ENCODE measurements at places on chromosomes 6 and 20.

DNA sequence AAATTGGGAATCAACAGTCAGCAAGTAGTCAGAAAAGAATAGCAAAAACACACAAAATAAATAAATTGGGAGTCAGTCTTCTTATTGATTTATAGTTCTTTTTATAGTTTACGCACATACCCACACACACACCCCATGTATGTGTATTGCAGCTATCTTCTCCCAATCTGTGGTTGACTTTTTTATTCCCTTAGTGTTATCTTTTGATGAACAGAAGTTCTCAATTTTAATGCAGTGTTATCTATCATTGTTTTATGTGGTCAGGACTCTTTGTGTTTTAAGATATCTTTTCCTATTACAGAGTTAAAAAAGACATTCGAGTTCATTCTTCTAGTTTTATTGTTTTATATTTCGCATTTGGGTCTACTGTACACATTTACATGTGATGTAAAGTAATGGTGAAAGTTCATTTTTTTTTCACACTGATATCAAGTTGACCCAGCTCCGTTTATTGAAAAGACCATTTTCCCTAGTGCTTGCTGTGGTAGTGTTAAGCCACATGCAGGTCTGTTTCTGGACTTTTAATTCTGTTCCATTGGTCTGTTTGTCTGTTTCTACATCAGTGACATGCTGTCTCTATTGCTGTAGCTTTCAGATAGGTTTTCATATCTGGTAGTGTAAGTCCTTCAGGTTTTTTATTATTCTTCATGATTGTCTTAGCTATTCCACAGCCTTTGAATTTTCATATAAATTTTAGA, 78.4 kb downstream of the ZFAND3 start:
- DNase-seq: no peak

- no peak for DNase-seq
Observed at GRCh38 chr6:55395871-55396270, 68.6 kb downstream of the GFRAL start.

DNA sequence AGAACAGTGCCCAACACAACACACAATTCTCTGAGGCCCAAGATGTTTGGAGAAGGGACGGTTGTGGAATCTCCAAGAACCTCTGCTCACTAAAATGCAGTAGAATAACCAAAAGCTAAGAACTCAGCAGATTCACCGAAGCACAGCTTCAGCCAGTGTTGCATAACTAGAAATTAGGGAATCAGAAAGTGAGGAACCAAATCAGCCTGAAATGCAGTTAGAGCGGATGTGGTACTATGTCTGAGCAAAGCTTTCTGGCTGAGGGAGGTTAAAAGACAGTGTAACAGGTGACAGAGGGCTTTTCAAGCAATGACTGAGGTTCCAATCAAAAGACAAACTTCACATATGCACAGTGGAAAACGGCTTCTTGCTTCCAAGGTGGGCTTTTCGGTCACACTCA, 197.9 kb upstream of the KCNK16 start:
- no peak for DNase-seq

DNA sequence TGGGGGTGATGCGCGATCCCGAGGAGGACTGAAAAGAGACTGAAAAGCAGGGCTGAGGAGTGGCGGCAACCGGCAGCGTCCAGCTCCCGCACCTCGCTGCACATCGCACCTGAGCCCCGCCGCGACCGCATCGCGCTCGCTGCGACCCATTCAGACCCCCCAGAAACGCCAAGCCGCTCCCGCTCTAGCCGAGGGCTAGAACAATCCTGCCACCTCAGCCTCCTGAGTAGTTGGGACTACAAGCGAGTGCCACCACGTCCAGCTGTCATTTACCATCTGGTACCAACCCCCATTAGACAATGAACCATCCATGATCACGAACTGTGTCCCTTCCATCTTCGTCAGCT, 33.2 kb downstream of the HLA-A start:
- no peak for DNase-seq

DNA sequence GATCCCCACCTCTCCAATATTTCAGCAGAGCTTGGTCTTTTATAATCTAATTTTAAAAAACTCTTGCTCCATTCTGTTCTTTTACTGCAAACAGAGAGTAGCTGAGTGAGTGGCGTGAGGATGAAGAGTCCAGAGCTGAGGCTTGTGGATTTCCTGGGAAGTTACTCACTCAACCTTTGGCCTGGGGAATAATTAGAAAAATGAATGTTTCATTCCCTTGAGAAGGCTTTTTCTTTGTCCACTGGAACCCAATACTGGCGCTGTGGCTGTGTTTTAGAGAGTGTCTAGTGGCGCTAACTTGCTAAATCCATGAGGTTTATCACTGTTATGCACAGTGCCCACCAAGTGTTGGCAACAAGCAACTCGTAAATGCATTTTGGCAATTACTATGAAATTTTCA, 251.5 kb downstream of the HIVEP2 start:
- DNase-seq: no peak

GRCh38 chr6:138225953-138226352, 7.7 kb upstream of the PBOV1 start:
- DNase-seq: no peak

- DNase-seq: no peak
Observed at GRCh38 chr6:54419885-54420284, 111.6 kb downstream of the TINAG start.

DNA sequence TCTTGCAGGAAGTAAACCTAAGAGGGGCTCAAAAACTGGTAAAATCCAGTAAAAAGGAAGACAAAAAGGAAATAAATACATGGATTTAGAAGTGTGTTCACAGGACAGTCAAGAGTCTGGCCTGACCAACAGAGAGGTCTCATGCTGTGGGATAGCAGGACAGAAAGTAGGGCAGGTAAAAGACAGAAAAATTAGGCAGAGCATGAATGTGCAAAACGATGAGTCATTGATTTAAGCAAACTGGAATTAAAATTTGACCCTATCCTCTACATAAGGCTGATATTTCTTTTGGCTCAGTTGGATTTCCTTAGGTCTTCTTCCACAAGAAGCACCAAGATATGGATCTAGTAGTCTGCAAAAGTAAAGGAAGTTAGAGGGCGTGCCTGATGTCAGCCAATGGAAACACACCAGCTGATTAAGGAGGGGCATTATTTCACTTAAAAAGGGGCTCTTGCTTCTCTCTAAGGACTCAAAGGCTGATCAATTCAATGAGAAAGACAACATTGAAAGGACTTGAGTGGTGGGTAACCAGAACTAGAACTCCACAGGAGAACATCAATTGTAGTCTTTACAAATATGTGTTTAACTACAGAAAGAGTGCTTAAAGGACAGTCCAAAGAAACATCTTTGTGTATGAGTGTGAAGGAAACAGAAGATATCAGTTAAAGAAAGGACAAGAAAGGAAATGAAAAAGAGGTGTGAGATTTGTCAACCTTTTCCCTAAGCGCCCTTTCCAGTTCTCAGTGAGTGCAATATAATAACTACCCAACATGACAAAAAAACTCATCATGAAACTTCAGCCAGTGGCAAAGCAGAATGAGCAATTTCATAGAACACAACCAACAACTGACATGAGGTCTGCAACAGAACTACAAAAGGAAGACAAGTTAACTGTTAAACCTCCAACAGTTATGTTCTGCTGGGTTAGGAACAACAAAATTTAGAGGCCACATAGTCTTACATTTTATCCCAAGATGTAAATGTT, 19.4 kb upstream of the MYB start:
- DNase-seq: no peak

GRCh38 chr20:32792316-32792715, 27.4 kb upstream of the MAPRE1 start:
- DNase-seq: no peak

All from NCI-H2227 treated with DMSO at 0.1 percent for 48 hours (cell line).